Breast epithelium (tissue), 4 donors: ENCODE measurements at places on chromosomes 12 and 14. TPM values are rescaled to one million over a fixed set of nuclear protein-coding genes. Genes with fewer than 3 reads are reported as not detected.

- H3K4me1 ChIP-seq: no peaks in the 10 kb centered on the region
- H3K4me3 ChIP-seq: no peak overlapping the region
- DNase-seq: no peak
- no peaks in the 10 kb centered on the region for H3K27me3 ChIP-seq
Observed at GRCh38 chr12:116113398-116114130, 163.9 kb downstream of the MED13L start.

- no peaks in the 10 kb centered on the region for H3K27me3 ChIP-seq
- H3K4me3 ChIP-seq: no peak overlapping the region
- no peak overlapping the region for H3K27ac ChIP-seq
- H3K4me1 ChIP-seq: no peaks in the 10 kb centered on the region
- H3K36me3 ChIP-seq: no peaks in the 10 kb centered on the region
- DNase-seq: no peak
Observed at GRCh38 chr12:31603546-31604009, 12.6 kb upstream of the DENND5B start.

- no peaks in the 10 kb centered on the region for H3K4me1 ChIP-seq
- H3K4me3 ChIP-seq: no peak overlapping the region
- no peaks in the 10 kb centered on the region for H3K36me3 ChIP-seq
Observed at GRCh38 chr12:130846369-130846768, 7.3 kb upstream of the STX2 start.

GRCh38 chr12:65081496-65081895 is 39.6 kb downstream of the WIF1 start:
- no peak overlapping the region for H3K4me3 ChIP-seq
- no peaks in the 10 kb centered on the region for H3K27me3 ChIP-seq
- H3K27ac ChIP-seq: no peak overlapping the region
- DNase-seq: no peak

DNA sequence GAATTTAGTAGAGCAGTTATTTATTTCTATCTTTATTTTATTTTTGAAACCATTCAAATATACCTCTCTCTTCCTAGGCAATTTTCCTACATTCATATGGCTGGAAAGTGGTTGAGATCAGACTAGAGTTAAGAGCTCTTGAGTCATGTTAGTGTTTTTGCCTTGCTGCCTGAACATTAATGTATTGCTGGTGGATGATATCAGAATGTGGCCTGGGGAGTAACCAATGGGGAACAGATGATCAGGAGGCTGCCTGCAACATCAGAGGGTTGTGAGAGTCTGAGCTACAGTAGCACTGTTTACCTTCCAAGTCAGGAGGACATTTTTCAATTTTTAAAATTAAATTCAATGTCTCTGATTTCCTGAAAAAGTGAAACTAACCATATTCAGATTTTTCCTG is 166.3 kb upstream of the TRHDE start:
- no peak overlapping the region for H3K27ac ChIP-seq
- H3K36me3 ChIP-seq: no peaks in the 10 kb centered on the region
- H3K27me3 ChIP-seq: no peaks in the 10 kb centered on the region
- no peak overlapping the region for H3K4me3 ChIP-seq

DNA sequence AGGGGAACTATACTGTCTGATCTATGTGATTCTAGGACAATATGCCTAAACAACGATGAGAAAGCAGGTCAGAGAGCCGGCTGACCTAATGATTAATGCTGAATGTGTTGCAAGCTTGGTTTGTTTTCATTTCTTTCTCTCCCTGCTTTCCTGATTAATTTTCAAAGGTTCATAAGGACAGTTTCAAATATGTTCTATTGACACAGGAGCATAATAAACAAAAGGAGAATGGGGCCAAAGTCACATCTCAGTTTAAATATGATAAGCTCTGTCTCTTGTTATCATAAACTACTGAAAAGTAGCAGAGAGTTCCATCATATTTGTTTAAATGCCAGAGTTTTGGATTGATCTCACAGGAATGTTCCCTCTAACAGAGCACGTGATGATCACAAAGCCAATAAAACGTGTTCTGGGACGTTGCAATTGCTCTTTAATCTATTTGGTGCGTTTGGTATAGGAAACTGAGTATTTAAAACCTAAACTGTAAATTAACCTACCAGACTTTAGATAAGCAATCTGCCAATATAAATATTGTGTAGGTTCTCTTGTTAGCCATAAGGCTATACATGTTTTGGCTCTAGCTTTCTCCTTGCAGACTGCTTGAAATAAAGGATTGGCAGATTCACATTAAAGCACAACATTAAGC is 3.7 kb upstream of the HSD17B6 start:
- no peaks in the 10 kb centered on the region for H3K4me1 ChIP-seq
- no peak overlapping the region for H3K27ac ChIP-seq
- H3K36me3 ChIP-seq: no peaks in the 10 kb centered on the region
- H3K4me3 ChIP-seq: no peak overlapping the region
- DNase-seq: no peak

DNA sequence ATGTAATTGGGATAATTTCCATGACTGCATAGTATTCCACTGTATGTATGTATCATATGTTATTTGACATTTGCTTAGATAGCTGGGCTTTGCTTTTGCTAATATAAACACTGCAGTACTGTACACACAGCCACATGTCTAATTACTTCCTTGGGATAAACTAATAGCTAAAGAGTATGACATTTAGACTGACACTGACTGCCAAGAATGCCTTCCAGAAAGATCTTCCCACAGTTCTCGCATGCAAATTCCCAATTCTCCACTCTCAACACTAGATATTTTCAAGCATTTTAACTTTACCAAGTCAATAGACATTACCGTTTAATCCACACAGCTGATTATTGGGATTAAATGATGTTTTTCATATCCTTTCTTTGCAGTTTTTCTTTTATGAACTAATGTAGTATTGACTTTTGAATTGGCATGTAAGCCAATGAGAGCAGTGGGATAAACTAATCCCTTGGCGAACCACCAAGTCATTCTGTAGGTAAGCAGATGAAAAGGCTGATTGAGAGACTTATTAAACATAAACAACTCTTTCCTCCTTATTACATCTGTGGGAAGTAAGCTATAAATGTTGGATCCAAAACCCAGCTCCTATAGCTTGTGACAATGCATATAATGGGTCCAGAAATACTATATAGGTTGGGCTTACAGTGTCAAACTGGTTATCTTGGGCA is 55.5 kb downstream of the STON2 start:
- no peaks in the 10 kb centered on the region for H3K27me3 ChIP-seq
- no peaks in the 10 kb centered on the region for H3K4me1 ChIP-seq
- DNase-seq: no peak
- H3K27ac ChIP-seq: no peak overlapping the region

GRCh38 chr12:104618691-104619090 is 161.9 kb downstream of the CHST11 start:
- no peak overlapping the region for H3K27ac ChIP-seq
- no peak overlapping the region for H3K4me3 ChIP-seq
- no peaks in the 10 kb centered on the region for H3K4me1 ChIP-seq
- H3K27me3 ChIP-seq: no peaks in the 10 kb centered on the region
- H3K36me3 ChIP-seq: no peaks in the 10 kb centered on the region

DNA sequence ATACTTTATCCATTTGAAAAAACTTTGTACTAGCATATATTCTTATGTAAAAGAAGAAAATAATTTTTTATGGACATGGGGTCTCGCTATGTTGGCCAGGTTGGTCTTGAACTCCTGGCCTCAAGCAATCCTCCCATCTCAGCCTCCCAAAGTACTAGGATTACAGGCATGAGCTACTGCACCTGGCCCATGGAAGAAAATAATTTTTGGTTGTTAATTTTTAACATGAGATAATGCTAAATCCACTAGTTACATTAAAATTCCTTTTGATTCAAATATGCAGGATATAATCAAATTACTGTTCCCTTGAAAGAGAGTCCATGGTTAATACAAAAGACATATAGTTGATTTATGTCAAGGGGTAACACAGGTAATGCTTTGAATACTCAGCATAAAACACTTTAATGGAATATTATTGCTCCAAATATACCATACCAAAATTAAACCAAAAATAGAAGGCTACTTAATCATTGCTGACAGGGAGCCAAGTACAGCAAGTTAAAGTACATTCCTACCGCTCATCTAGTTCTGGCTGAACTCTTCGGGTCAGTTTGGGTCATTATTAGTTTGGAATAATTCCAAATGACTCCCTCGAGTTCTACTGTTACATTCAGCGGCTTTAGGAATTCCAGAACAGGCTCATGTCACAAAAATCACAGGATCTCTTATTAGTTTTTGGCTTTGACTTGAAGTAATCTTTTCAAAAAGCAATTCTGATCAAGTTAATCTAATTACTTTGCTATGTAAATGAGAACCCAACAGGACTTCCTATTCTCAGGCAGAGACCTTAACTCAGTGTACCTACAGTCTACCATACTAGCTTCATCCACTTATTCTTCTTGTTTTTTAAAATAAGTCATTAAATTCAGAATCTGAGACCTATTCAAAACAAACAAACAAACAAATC is 6.1 kb downstream of the SOS2 start:
- no peak overlapping the region for H3K4me3 ChIP-seq
- no peaks in the 10 kb centered on the region for H3K4me1 ChIP-seq
- DNase-seq: no peak
- H3K27ac ChIP-seq: peak overlapping the region; percentile 68

SSTR1 gene
- total RNA-seq: 0.16 TPM

DTX1 gene
- total RNA-seq: 7.9 TPM

RNF212B gene
- total RNA-seq: not detected

PLA2G1B gene
- not detected for total RNA-seq
